ENCODE measurements at places on chromosomes 16 and 17.
A peak's percentile ranks its signal among the peaks of the same experiment; 100 is the strongest.

DNA sequence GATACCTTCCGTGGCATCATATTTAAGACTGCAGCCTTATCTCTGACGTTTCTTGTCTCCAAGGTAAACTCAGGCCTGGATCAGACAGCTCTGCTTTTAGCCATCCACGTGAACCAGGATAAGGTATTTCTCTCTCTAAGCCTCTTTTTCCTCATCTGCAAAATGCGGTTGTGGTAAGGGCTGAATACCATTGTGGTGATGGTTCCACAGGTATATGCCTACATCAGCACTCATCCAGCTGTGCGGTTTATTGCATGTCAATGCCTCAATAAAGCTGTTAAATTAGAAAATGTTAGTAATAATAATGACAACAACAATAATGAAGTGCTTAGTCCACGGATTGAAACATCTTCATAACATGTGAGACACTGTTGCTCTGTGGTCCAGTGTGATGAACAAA lies 104.4 kb downstream of the GRIN2A start:
- no peaks in the 10 kb centered on the region for H3K4me1 ChIP-seq
- no peaks in the 10 kb centered on the region for H3K36me3 ChIP-seq
- H3K4me3 ChIP-seq = no peak overlapping the region
- H3K27ac ChIP-seq = no peak overlapping the region

- no peaks in the 10 kb centered on the region for H3K36me3 ChIP-seq
- no peak for DNase-seq
- no peak overlapping the region for H3K4me3 ChIP-seq
- no peak overlapping the region for H3K27ac ChIP-seq
Observed at GRCh38 chr16:76614269-76614668, 337.1 kb downstream of the CNTNAP4 start.

GRCh38 chr17:82458885-82459424 lies 414 bp downstream of the NARF start:
- no peaks in the 10 kb centered on the region for H3K27me3 ChIP-seq
- peaks cover 25% of the 10 kb centered on the region for H3K36me3 ChIP-seq
- peak overlapping the region; percentile 100 for H3K27ac ChIP-seq
- no peak for DNase-seq

DNA sequence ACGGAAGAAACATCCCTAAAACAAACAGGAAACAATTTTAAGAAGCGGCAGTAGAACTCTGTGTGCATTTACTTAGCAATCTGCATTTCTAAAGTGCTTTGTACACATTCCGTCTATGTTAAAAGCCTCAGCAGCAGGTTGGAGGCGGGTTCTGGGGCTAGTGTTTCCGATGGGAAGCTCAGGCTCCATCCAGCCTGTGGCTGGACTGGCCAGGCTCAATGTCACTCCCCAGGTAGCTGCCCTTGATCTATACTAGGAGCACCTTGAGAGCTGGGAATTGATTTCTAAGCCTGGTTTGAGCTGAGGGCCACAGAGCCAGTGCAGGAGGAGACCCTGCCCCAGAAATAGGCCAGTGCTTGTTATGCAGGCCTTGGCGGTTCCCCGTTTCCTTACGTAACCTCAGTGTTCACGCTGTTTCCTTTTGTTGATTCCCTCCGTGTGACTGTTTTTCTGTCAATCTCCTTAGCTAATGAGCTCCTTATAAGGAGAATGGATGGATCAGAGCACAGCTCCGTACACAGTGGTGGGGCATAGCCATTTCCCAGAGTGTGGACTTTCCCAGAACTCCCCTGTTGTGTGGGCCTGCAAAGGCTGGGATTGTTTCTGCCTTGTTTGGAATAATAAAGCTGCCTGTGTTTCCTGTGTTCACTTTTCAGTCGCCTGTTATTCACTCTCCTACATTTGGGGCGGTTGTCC lies 21.4 kb downstream of the ADORA2B start:
- peak overlapping the region; percentile 89 for H3K27ac ChIP-seq
- H3K27me3 ChIP-seq = no peaks in the 10 kb centered on the region
- H3K4me1 ChIP-seq = peaks cover 25% of the 10 kb centered on the region
- no peaks in the 10 kb centered on the region for H3K36me3 ChIP-seq
- no peak overlapping the region for H3K4me3 ChIP-seq

DNA sequence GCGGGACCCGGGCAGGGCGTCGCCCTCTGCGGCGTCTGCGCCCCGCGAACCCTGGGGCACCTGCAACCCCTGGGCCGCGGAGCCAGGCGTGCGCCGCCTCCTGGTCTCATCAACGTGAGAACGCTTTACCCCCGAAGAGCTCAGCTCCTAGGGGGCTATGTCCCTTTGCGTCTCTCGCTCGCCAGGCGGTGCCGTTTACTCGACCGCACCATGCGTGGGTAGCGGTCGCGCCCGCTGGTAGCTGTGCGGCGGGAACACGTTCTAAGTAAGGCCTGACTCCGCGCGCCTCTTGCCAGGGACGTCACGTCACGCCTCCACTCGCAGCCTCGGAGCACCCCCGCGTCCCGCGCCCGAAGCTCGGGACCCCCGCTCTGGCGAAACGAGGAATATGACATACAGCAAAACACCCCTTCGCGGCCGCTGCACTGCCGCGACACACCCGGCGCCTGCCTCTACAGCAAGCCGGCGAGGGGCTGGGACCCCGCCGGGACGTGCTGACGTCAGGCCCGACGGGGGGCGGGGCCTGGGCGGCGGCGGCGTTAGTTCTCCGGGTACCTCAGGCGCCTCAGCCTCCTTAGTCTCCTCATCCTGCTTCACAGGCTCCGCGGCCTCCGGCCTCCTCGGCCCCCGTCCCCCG lies at the start of gene RAB11FIP3:
Gene RAB11FIP3, plus strand, starts transcription at position 568 of the 637 bp plus-strand sequence. CDS start 358 bp downstream, outside the sequence.
- peak within 1 kb of the TSS; percentile 89 for H3K4me3 ChIP-seq
- DNase-seq = peak; percentile 94
- no peaks in the 10 kb centered on the region for H3K36me3 ChIP-seq
- no peaks in the 10 kb centered on the region for H3K27me3 ChIP-seq
- H3K4me1 ChIP-seq = peaks cover 8% of the 10 kb centered on the region

- no peaks in the 10 kb centered on the region for H3K27me3 ChIP-seq
- H3K4me1 ChIP-seq = peaks cover 9% of the 10 kb centered on the region
- no peak overlapping the region for H3K27ac ChIP-seq
- DNase-seq = no peak
Observed at GRCh38 chr17:50659179-50659578, 24.5 kb downstream of the ABCC3 start.

DNA sequence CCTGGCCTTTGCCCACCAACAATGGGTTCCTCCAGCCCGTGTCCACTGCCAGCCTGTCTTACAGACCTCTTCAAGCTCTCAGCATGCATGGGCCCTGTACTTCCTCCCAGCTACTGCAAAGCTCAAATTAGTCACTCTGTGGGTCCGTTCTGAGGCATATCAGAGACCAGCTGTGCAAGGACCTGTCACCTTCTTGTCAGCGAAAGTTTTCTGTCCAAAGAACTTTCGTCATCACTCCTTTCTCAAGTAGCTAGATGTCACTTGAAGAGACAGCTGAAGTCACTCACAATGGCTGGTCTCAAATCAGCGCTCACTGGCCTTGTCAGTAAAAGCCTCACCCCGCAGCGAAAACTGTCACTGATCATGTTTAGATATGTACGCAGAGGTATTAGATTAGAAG lies 91.4 kb upstream of the DYNLRB2 start:
- H3K27ac ChIP-seq = no peak overlapping the region
- DNase-seq = no peak
- no peaks in the 10 kb centered on the region for H3K4me1 ChIP-seq
- no peaks in the 10 kb centered on the region for H3K27me3 ChIP-seq
- H3K4me3 ChIP-seq = no peak overlapping the region

All from A673 (cell line).